ENCODE measurements at places on chromosomes 13 and 19. TPM values are rescaled to one million over a fixed set of nuclear protein-coding genes. Genes with fewer than 3 reads are reported as not detected.

Gene CYP4F8
- total RNA-seq: not detected

- no peak for ATAC-seq
These were observed 332.7 kb upstream of the KLF12 start for GRCh38 chr13:74466864-74467263.

DNA sequence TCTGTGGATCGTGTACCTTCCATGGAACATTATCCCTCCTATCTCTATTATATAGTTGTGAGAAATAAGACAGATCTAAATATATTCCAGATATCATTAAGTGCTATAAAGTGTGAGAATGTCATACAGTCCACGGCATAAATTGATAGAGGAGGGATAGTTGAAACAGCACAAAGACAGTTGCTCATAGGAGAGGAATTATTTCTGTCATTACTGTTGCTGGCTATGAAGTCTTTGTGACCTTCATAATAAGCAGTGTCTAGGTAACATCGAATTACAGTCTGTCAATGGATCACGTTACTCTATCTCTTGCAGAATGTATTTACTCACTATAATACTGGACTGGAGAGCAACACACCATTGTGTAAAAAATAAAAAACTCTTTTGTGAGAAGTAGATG, 671.5 kb upstream of the PCDH20 start:
- ATAC-seq: no peak

GRCh38 chr13:113875837-113876281, 12.0 kb upstream of the GAS6 start:
- ATAC-seq: no peak

DNA sequence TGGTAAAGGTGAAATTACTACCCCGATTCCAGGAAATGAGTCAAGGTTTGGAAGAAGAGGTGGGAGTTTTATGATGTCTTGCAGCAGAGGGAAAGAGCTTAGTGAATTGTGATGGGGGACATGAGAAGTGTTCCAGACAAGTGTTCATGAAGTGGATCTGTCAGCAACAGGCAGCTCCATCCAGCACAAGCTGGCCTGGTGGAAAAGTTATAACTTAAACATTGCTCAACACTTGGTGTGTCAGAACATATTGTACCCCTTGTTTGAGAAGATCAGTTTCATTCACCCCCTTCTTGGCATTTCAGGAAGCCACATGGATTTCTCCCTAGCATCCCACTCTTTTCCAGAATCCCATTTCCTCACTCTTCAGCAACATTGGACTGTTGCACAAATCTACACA, 222.0 kb downstream of the B3GLCT start:
- no peak for ATAC-seq

GRCh38 chr13:27130223-27130978, 41.2 kb downstream of the USP12 start:
- no peak for ATAC-seq

Gene KIR2DL1
- total RNA-seq: not detected

- no peak for ATAC-seq
These were observed 6.8 kb upstream of the KPTN start for GRCh38 chr19:47490847-47491246.

Gene SBSN
- total RNA-seq: 1,433 TPM

Gene DACH1
- total RNA-seq: 0.24 TPM

- ATAC-seq: peak; percentile 90
These were observed 25.3 kb upstream of the OR10H2 start for GRCh38 chr19:15702534-15702930.

- no peak for ATAC-seq
These were observed 61.8 kb downstream of the RXFP2 start for GRCh38 chr13:31801088-31801487.

DNA sequence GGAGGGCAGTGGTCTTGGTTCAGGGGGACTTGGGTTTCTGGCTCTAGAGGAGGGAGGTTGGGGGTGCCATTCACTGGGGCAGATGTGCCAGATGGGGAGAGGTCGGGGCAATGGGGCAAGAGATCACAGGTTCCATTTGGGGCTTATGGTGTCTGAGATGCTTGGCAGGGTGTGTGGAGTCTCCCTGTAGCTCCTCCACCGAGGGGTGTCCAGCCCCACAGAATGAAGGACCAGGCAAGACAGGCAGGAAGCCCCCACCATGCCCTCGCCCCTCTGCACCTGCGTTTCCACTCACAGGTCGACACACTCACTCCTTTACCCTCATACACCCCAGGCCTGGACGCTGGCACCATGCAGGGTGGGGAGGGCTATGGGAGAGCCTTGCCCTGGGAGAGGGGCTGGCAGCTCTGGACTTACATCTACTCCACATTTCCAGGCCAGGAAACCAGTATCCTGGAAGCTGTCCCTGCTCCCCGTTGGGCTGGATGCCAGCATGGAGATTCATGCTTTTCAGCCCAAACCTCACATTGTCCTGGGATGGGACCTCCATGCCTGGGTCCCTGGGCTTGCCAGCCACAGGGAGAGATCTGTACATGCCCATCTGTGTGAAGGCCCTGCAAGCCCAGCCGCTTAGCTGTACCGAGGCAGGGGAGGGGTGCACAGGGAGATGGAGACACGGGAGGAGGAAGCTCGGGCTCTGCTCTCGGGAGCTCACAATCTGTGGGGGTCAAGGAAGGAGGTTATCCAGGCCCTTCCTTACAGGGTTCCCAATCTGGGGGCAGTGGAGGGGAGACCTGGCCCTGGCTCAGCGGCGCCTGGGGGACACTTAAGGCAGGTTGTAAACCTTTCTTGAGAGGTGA, 77.1 kb downstream of the CHST8 start:
- ATAC-seq: no peak

Gene KLHL1
- not detected for total RNA-seq

- ATAC-seq: no peak
These were observed 19.8 kb upstream of the NPAS1 start for GRCh38 chr19:46999878-47000277.

Gene IZUMO4
- 4.7 TPM for total RNA-seq

- ATAC-seq: no peak
These were observed 25.0 kb upstream of the C1QTNF9B start for GRCh38 chr13:23922005-23922932.

DNA sequence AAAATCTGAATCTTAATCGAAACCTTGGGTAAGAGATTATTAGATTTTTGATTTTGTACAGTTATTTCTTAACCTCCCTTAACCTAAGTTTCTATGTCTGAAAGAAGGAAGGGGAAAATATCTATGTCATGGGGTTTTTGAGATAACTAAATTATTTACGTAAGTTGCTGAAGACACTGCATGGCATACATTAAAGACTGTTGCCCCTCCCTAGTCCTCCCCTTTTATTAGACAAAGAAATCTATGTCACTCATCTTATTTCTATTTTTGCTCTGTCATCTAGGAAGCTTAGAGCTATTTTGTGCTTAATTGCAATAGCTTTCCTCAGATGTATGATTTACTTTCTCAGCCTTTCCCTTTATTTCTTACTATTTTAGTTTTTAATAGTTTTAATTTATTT, 15.0 kb downstream of the COG6 start:
- no peak for ATAC-seq

GRCh38 chr13:43744261-43745031, 42.3 kb downstream of the ENOX1 start:
- no peak for ATAC-seq

Gene S1PR5
- 7.9 TPM for total RNA-seq

DNA sequence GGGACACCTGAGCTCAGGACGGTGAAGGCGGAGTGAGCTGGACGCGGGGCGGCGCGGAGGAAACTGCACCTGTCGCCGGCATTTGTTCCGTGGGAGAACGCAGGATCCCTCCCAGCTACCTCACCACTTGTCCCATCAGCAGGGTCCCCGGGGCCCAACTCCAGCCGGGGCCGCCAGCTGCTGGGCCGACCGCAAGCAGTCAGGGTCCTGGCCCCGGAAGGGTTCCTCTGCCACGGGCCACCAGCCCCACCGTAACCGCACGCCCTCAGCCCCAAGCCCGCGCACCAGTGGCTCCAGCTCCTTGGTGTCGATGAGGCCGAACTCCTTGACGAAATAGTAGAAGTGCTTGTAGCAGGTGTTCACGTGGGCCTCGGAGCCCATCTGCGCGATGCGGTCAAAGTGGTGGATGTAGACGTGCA, 19.6 kb downstream of the MOB3A start:
- no peak for ATAC-seq

DNA sequence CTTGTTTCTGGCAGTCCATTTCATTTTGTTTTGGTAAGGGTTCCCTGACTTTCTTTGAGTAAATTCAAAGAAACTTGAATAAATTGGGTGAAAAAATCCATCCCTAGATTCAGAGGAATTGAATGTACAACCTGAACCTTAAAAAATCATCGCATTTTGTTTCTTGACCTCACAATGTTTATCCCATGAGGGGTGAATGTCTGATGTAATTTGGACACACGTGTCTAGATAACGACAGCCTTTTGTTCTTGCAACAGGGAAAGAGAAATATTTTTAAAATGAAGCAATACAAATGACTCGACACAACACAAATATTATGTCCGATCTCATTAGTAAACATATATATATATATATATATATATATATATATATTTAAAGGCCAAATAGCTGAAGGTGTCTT, 453.2 kb upstream of the ATXN8OS start:
- ATAC-seq: no peak

GRCh38 chr13:20397896-20398295, 127.8 kb downstream of the CRYL1 start:
- no peak for ATAC-seq

- no peak for ATAC-seq
These were observed 631.7 kb upstream of the SGCG start for GRCh38 chr13:22549126-22549525.

GRCh38 chr13:29369060-29369743, 226.3 kb downstream of the SLC7A1 start:
- peak; percentile 33 for ATAC-seq

- no peak for ATAC-seq
These were observed 661.0 kb downstream of the SLITRK1 start for GRCh38 chr13:83221256-83221655.

DNA sequence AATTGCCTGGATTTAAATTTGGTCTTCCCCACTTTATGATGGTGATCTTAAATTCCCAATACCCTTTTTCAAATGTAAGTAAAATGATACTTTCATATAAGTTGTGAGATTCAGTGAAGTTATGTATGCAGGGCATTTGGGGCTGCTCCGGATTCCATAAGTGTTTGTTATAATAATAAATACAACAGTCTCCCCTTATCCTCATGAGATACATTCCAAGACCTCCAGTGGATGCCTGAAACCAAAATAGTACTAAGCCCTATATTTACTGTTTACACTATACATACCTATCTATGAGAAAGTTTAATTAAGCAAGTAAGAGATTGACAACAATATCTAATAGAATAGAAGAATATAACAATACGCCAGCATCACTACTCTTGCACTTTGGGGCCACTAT, 2237.8 kb downstream of the PCDH9 start:
- no peak for ATAC-seq

- ATAC-seq: no peak
These were observed 36.8 kb downstream of the NLRP12 start for GRCh38 chr19:53787266-53787665.

Gene UTP14C
- total RNA-seq: 4.4 TPM

DNA sequence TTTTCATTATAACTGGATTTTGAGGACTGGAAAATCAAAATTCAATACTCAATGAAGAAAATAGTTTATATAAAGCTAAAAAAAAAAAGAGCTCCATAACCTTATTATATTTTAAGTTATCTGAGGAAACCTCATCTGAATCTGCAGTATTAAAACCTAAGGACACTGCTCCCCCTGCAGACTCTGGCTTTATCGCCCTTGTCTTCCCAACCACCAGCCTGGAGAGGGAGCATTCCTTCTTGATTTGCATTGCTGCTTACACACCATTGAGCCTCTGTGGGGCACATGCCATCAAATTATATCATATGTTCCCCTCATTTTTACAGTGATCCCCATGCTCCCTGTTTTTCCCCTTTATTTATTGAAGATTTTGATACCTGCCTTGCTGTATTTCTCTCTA, 871.4 kb upstream of the GPC6 start:
- no peak for ATAC-seq

Gene RFPL4AL1
- not detected for total RNA-seq

Gene TUBA3C
- total RNA-seq: not detected

DNA sequence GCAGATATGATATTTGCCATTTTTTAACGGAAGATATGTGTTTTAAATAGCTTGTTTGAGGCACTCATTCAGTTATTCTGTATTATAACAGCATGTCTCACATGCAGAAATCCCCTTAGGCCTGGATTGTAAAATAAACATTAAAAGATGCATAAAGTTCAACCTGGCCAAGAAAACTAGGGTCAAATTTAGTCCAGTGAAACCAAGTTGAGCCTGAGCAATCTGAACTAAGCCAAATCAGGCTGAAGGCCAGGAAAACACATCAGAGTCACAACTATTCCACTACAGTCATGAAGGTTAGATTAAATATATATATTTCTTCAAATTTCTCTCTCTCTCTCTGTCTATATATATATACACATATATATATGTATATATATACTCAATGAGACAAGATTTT, 504.8 kb downstream of the SLITRK1 start:
- no peak for ATAC-seq

Gene LONP1
- total RNA-seq: 47.1 TPM

DNA sequence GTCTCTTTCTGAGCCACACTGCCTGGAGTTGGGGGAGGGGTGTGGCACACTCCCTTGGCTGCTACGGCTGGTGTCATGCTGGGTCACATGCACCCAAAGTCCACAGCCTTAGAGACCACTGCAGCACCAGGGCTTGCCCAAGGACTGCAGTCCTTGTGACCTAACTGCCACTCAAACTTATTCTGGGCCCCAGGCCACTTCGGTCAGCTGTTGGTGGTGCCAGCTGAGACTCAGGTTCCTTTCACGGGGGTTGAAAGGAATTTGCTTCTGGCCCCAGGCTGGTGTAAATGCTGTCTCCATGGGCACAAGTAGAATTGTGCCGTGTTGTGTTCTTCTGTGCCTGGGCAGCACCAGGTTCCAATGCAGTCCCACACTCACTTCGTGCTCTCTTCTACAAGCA, 9.5 kb upstream of the VN1R1 start:
- no peak for ATAC-seq

DNA sequence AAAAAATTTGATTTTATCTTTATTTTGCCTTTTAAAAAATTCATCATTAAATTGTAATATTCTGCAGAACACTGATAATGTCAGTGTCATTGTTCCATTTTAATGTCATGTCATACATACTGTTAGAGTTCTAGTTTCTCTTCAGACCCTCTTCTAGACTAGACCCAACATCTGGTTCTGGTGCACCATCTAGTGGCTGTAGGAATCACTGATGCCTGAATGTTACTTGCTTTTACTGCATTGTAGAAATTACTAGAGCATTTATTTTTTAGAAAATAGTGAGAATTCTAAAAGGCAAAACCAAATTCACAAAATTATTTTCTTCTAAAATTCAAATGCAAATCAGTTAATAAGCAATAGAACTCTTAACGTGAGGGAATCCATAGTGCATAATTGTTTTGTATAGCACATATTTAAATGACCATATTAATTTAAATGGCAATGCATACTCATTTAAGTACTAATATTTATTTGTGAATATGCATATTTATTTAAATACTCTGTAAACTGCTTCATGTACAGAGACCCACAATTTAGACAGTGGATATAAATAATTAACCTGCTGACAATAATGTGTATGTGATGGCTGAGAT, 425.7 kb downstream of the KLF12 start:
- peak; percentile 76 for ATAC-seq

Gene C5AR2
- 1.7 TPM for total RNA-seq

Measured in esophagus mucosa (tissue), 1 donor.